ENCODE measurements at places on chromosomes 13 and 19. TPM values are rescaled to one million over a fixed set of nuclear protein-coding genes. Genes with fewer than 3 reads are reported as not detected.

Gene NCAN
- total RNA-seq: under 0.01 TPM

Gene CLDND2
- total RNA-seq: not detected

Gene SLAIN1
- total RNA-seq: 1.4 TPM

Gene TMEM238
- total RNA-seq: 0.33 TPM

Gene F10
- 11.9 TPM for total RNA-seq

Gene ZNF221
- total RNA-seq: 8.7 TPM

Gene DENND1C
- total RNA-seq: not detected
